Stimulated activated CD4-positive, alpha-beta T cell treated with anti-CD3 and anti-CD28 coated beads, Interleukin-15, amount 100 ng/mL, for 48 hours (primary cell): ENCODE measurements at places on chromosomes 1 and 21.

DNA sequence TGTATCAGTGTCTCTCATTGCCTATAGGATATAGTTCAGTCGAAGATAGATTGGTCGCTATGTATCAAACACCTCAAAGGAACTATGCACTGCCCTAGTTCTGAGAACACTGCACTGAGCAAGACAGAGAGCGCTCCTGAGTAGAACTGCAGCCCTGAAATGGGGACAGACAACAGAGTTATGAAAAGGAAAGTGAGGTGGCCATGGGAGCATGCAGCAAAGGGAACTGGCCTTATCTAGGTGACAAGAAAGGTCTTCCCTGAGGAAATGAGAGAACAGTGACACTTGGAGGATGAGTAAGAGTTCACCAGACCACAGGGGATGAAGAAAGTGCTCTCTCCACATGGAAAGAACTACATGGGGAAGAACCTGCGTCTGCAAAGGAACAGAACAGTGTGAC lies 7.5 kb upstream of the G0S2 start:
- DNase-seq = no peak

DNA sequence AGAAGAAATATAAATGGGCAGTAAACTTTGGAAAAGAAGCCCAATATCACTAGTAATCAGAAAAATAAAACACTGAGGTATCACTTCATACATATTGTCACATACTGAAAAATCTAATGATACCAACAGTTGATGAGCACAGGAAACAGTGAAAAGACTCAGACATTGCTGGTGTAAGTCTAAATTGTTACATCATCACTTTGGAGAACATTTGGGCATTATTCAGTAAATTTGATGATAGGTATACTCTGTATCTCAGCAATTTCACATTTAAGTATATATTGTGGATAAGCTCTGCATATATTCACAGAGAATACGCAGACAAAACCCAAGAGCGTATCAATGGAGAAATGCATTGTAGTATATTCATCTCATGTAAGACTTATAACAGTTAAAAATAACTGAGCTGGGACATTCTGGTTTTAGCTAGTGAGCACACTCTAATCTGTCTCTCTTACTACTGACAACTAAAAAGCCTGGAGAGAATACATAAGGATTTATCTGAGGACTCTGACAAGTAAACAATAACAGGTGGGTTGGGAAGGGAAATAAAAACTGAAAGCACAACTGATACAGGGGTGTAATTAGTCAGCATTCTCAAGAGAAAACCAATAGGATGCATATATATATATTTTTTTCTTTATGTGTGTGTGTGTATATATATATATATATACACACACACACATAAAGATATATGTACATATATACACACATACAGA lies 212.7 kb upstream of the JUN start:
- no peak for DNase-seq

- DNase-seq = no peak
These were observed 10.8 kb downstream of the COL9A2 start for GRCh38 chr1:40306296-40306695.

DNA sequence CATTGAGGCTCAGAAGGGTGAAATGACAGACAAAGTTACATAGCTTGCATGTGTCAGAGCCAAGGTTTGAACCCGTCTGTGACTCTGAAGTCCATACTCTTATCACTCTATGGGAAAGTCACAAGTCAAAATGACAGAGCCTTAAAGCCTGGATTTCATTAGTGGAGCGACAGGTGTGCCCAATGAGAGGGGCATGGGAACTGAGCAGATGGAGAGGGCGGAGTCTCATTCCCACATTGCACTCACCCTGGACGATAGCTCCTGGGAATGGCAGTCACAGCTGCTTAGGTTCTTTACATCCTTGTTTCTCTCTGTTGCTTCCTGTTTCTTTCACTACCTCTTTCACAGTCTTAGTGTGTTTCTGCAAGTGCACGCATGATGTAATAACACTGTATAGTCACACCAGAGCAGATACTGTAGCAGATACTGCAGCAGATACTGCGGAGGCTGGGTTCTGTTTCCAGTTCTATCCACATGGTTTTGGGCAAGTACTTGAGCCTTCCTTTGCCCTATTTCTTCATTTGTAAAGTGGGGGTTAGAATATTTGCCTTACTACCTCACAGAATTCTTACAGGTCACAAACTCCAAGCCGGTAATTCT lies 127.2 kb downstream of the ZSCAN20 start:
- DNase-seq = no peak

GRCh38 chr1:227939791-227940771 lies 7.7 kb downstream of the WNT9A start:
- no peak for DNase-seq

- DNase-seq = no peak
These were observed 1.3 kb downstream of the EFCAB14 start for GRCh38 chr1:46717654-46718053.

DNA sequence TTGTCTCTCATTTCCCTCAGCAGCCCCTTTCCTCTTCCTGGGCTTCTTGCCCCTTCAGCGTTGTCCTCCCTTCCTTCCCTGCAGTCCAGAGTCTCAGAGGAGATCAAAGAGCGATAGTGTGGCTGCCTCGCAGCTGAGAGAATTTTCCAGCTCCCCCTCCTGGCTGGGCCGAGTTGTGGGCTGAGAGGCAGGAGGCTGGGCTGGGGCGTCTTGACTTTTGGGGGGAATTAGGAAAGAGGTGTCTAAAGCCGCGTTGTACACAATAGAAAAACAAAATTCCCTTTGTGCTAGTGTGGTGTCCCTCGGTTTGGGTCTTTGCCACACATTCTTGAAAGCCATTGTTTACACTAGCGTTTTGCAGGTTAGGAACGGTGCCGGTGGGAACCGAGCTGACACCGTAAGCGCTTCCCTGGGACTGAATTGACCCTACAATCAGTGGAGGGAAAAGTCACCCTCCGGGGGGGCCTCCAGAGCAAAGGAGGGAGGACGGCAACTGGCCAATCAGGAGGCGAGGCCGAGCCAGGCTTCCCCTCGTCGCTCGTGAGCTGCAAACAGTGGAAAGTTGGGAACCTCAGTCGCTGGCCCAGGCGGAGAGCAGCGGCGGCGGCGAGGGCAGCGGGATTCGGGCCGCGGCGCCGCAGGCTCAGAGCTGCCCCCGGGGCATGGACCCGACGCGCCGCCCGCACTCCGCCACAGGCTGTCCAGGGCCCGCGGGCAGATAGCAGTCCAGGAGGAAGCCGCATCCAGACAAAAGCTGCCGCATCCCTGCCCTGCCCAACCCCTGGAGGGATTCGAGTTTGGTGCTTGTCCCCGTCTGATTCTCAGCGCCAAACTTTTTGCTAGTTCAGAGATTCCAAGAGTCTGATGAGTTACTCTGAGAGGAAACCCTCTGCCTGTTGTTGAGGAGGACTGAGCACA lies at the start of gene HMCN1:
HMCN1 (plus strand) TSS at position 574 of the 918 bp plus-strand sequence. CDS start 389 bp downstream, outside the sequence.
- no peak for DNase-seq

DNA sequence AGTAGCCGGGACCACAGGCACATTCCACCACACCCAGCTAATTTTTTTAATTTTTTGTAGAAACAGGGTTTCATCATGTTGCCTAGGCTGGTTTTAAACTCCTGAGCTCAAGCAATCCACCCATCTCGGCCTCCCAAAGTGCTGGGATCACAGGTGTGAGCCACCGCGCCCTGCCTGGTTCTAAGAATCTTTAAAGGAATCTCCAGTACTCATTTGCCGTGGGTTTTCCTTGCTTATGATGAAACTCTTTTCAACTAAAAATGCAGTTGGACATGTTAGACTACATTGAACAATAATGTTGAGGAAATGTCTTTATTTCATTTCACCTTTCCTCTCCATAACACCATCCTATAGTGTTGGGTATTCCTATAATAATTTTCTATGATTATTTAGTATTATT lies 121.6 kb downstream of the ZNF281 start:
- no peak for DNase-seq

GRCh38 chr1:86035101-86035500 lies 121.5 kb downstream of the COL24A1 start:
- DNase-seq = no peak

GRCh38 chr21:37688952-37689659 lies 227.2 kb downstream of the KCNJ6 start:
- DNase-seq = no peak

DNA sequence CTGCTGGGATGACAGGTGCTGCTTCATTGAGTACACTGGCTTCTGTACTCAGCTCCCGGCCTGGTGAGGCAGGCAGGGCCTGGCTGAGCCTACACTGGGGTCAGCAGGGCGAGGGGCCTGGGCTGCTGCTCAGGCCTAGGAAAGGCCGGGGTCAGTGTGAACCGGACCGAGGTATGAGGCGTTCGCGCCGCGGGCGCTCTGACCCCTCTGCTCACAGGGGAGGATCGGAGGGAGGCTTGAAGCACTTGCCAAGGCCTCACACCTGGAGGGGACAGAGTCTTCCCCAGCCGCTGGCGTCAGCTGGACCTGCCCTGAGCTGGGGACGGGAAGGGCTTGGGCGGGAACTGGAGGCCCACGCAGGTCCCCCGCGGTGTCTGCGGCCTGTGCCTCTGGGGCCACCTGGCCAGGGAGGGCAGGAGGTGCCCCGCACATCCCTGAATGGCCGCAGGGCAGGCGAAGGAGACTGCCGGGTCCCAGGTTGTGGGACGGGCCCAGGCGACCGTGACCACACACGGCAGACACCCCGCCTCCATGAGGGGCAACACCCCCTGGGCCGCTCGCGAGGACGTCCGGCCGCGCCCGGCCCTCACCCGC lies 466 bp downstream of the PEX10 start:
- DNase-seq = no peak

- DNase-seq = peak; percentile 16
These were observed 576 bp downstream of the SMIM12 start for GRCh38 chr1:34858901-34859445.

DNA sequence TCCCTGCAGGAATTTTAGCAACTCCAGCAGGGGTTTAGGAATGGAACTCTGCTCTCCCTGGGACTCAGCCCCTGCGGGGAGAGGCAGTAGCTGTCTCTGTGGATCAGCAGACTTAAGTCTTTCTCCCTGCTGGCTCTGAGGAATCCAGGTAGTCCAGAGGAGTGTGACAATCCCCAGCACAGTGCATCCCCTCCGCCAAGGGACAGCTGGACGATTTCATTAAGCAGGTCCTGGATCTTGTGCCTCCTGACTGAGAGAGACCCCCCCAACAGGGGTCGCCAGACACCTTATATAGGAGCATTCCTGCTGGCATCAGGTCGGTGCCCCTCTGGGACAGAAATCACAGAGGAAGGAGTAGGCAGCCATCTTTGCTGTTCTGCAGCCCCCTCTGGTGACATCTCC lies 30.6 kb downstream of the AKT3 start:
- no peak for DNase-seq

GRCh38 chr1:234721476-234722269 lies 111.7 kb upstream of the IRF2BP2 start:
- no peak for DNase-seq

DNA sequence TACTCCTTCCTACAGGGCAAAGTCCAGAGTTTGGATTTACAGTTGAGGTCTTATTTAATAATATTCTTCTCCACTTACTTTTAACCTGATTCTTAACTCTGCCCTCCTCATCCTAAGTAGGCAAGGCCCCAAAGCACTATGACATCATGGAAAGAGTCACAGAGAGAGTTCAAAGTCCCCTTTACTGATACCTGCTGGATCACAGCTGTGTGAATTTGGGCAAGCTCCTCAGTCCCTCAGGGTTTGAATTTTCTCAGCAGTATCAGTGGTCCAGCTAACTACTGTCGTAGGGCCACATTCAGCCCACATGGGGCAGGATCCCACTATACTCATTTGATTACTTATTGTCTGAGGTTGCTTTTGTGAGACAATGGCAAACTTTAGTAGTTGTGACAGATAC lies 16.0 kb downstream of the TYW3 start:
- no peak for DNase-seq
